ENCODE measurements at places on chromosomes 12 and 14. TPM values are rescaled to one million over a fixed set of nuclear protein-coding genes. Genes with fewer than 3 reads are reported as not detected.

DNA sequence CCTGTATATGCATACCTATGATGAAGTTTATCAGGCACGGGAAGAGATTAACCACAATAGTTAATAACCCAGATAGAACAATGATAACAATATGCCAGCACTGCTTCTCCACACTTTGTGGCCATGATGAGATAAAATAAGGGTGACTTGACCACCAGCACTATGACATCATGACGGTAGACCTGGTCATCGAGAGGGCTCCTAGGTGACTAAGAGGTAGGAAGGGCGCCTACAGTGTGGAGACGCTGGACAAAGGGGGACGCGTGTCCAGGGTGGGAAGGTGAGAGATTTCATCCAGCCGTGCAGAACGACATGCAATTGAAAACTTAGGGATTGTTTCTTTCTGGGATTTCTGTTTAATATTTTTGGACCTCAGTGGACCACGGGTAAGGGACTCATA lies 221.8 kb upstream of the RTL1 start:
- H3K4me3 ChIP-seq = no peak overlapping the region
- H3K36me3 ChIP-seq = no peaks in the 10 kb centered on the region
- peaks cover 14% of the 10 kb centered on the region for H3K4me1 ChIP-seq
- H3K27me3 ChIP-seq = peaks cover 23% of the 10 kb centered on the region
- no peak for DNase-seq

Gene DEGS2
- 21.7 TPM for polyA plus RNA-seq

GRCh38 chr12:121893961-121894460 lies 5.4 kb downstream of the PSMD9 start:
- H3K36me3 ChIP-seq = peaks cover 14% of the 10 kb centered on the region
- peaks cover 45% of the 10 kb centered on the region for H3K4me1 ChIP-seq
- H3K4me3 ChIP-seq = no peak overlapping the region
- peak overlapping the region; percentile 34 for H3K27ac ChIP-seq

- peak overlapping the region; percentile 5 for H3K27ac ChIP-seq
- no peak for DNase-seq
- no peaks in the 10 kb centered on the region for H3K36me3 ChIP-seq
- H3K4me3 ChIP-seq = no peak overlapping the region
- H3K4me1 ChIP-seq = peaks cover 26% of the 10 kb centered on the region
- peaks cover 13% of the 10 kb centered on the region for H3K27me3 ChIP-seq
These were observed 3.6 kb upstream of the GPR132 start for GRCh38 chr14:105068818-105069217.

- H3K4me1 ChIP-seq = no peaks in the 10 kb centered on the region
- H3K27ac ChIP-seq = no peak overlapping the region
These were observed 11.8 kb upstream of the CEBPE start for GRCh38 chr14:23130871-23131270.

All from immature natural killer cell (primary cell).